Stimulated activated CD8-positive, alpha-beta memory T cell treated with anti-CD3 and anti-CD28 coated beads, Interleukin-2, amount 100 ng/mL, for 48 hours (primary cell): ENCODE measurements at places on chromosomes 6 and 20.

DNA sequence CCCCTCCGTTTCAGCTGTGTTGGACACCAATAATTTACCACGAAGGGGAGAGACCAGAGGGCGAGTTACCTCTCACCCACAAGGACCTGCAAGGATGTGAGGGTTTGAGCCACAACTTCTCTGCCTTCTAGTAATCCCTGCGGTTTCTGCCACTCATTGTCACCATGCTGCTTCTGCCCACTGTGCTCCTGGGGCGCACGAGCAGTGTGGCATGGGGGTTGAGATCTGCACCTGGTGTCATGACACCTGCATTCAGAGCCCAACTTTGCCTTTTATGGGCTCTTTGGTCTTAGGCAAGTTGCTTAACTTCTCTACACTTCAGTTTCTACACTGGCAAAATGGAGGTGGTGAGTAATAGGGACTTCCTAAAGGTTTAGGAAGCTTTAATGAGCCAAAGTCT lies 84.9 kb downstream of the SOBP start:
- DNase-seq: no peak

- DNase-seq: no peak
These were observed 737.1 kb downstream of the DHX35 start for GRCh38 chr20:39699166-39699725.

GRCh38 chr20:9241721-9242427 lies 173.0 kb downstream of the PLCB4 start:
- DNase-seq: no peak

DNA sequence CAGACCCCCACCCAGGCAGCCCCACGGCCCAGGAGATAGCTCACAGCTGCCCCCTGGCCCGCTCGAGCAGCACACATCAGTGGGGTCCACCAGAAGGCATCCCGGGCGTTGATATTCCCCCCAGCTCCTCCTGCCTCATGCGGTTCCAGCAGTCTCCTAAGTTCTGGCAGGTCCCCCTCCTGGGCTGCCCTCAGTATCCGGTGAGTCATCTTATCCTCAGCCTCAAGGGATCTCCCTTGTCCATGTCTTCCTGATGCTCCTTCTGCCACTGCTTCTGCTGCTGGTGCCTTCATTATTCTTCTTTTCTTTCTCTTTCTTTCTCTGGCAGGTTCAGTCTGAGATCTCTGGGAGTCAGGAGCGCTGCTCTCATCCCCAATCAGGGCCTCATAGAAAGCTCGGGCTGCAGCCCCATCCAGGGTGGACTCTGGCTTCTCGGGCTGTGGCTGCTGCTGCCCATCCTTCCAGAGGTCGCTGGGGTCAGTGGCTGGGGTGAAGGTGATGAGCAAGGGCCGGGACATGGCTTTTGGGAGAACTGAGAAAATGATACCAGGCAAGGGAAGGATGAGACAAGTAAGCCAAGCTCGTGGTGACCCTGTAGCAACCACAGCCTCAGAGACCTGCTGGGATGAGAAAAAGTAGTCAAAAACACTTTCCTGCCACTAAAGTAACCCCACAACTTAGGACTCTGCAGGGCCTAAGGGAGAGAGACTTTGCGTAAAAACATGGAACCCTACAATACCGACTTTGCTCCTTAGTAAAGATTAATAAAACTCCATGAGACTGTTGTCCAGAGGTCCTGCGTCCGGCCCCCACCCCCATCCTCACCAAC lies 622 bp downstream of the GPANK1 start:
- DNase-seq: no peak

DNA sequence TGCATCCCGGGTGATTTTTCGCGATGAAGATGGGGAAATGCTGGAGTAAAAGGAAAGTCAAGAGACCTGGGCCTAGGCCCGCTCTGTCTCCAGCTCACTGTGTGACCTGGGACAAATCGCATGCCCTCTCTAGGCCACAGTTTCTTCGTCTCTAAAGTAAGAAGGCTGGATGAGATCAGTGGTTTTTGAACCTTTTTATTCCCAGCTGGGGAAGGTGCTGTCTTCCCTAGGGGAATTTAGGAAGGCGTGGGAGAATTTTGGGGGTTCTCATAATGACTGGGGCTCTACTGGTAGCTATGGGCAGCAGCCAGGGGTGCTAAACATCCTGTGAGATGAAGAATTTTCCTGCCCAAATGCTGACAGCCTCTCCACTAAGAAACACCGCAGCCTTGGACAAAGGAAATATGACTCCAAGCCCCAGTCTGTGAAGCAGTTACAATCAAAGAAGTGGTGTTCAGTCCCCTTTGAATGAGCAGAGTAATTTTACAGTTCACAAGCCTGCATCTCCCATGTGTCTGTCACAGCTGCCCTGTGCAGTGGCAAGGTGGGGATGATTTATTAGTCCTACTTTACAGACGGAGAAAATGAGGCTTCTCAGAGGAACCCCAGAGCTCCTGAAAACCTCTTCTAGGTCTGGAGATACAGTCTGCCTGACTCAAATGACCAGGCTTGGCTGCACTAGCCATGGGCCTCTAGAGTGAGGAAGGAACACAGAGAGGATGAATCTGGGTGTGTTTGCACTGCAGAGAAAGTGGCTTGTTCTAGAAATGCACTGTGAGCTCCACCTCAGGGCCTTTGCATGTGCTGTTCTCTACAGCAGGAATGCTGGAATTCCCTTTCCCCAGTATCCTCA lies 57.2 kb downstream of the RAB44 start:
- no peak for DNase-seq

GRCh38 chr6:98970469-98970868 lies 22.7 kb upstream of the FBXL4 start:
- no peak for DNase-seq

- DNase-seq: no peak
These were observed 228.5 kb downstream of the SLC24A3 start for GRCh38 chr20:19440660-19441527.

DNA sequence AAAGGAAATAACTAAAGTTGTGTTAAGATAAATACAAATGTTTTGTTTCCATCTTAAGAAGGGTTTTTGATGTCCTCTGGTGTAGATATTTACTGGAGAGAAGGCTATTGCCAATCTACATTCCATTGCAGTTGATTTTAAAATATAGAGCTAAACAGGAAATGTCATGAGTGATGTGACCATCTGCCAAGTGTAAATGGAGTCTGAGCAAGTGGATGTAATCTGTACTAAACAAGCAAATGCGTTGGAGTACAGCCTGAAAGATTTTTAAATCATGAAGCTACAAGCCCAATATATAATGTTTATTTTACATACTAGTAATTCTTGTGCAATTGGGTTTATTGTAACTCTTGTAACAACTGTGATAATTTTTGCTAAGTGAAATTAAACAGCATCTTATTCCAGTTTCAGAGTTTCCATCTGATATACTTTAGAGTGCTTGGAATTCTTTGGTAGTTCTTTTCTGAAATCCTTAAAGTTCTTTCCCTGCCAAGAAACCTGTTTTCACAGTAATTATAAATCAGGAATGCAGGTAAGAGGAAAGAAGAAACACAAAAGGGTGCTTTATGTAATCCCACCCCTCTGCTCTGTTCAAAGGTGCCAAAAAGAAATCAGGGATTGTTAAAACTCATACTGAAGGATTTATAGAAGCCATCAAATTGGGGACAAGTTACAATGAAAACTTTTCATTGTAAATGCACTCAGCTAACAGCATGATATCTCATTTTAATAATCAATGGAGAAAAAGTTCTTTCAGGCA lies 47.2 kb upstream of the FLRT3 start:
- DNase-seq: no peak

GRCh38 chr6:10030942-10031537 lies 383.8 kb downstream of the TFAP2A start:
- no peak for DNase-seq

GRCh38 chr6:79764747-79765146 lies 133.6 kb downstream of the SH3BGRL2 start:
- no peak for DNase-seq

DNA sequence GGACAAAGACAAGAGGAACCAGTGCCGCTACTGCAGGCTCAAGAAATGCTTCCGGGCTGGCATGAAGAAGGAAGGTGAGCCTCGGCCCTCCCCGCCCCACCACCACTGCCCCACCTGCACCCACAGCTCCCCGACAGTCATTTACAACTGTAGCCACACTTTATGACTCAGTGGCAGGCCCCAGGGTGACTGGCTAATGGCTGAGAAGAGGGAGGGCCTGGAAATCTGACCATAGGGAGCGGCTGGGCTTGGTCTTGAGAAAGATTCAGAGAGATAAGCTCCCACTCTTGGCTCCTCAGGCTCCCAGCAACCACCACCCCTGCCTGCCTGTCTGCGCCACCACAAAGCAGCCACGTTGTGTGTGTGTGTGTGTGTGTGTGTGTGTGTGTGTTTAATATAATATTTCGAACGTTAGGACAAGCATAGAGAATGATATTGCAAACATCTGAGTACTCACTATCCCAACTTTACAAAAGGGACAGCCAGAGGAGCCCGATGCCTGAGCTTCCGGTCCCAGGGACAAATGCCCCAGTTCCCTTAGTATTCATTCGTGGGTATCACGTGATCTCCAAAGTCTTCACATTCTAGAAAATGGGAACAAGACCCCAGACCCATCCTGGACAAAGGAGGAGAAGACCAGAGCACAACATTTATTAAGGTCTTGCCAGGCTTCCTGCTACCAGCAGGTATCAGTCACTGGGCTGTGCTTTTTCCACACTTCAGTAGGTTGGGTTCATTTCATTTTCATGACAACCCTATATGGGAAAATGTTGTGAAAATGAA lies 52.1 kb downstream of the HNF4A start:
- DNase-seq: no peak

- DNase-seq: no peak
These were observed 172.8 kb upstream of the CITED2 start for GRCh38 chr6:139547122-139547776.

GRCh38 chr6:109747221-109747620 lies 56.1 kb downstream of the FIG4 start:
- DNase-seq: no peak

DNA sequence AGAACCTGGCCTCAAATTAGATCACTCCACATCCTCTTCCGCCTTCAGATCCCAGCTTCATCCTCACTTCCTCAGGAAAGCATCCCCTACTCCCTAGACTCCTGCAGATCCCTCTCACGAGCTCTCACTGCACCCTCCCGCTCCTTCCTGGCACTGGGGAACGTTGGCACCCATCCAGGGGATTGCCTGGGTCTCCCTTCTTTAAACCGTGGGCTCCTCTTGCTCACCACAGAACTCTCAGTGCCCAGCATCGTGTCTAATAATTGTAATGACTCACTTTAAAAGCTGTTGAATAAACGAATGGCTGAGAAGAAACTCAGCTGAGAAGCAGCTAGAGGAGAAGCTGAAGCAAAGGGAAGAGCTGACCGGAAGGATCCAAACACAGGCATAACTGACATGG lies 20.4 kb downstream of the ZC3H12D start:
- no peak for DNase-seq

- no peak for DNase-seq
These were observed 99.8 kb upstream of the PDE10A start for GRCh38 chr6:165762876-165763275.

DNA sequence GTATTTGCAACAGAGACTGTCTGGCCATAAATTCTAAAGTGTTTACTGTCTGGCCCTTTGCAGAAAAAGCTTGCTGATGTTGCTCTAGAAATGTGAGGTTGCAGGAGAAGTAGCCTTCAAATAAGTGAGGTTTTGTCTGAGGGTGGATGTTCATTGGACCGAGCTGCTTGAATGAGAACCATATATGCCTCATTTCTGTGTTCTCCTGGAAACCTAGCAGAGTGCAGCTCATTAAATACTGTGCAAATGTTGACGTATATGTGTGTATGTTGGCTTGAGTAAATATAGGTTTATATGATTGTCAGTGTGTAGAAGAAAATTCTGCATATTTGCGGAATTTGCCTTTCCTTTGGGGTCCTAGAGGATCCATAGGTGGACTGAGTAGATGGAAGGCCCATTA lies 39.0 kb downstream of the CHMP4B start:
- no peak for DNase-seq

DNA sequence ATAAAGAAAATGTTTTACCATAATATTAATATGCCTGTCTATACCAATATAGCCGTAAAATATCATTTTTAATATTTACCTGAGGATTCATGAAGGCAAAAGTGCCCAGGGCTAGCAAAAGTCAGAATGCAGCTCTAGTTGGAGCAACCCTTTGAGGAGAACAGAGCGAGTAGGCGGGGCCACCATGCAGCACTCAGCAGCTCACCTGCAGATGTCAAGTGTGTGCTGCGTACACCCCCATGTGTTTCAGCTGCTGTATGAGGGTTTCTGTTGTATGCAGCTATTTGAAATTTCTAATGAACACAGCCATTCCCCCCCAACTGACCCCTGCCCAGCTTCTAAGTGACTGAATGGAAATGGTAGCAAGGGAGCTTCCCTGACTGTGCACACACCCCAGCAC lies 508.0 kb downstream of the QKI start:
- DNase-seq: no peak

DNA sequence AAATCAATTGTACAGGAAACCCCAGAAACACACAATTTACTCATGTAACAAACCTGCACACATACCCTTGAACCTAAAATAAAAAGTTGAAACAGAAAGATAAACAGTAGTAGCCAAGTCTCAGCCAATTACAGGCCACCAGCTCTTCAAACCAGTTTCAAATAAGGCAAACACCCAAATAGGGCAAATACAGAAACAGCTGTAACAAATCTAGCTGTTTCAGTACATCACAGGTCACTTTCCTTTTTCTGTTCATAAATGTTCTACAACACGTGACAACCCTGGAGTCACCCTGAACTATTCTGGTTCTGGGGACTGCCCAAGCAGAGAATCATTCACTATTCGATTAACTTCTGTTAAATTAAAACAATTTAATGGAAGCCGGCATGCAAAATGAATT lies 329.0 kb downstream of the GJA1 start:
- no peak for DNase-seq

DNA sequence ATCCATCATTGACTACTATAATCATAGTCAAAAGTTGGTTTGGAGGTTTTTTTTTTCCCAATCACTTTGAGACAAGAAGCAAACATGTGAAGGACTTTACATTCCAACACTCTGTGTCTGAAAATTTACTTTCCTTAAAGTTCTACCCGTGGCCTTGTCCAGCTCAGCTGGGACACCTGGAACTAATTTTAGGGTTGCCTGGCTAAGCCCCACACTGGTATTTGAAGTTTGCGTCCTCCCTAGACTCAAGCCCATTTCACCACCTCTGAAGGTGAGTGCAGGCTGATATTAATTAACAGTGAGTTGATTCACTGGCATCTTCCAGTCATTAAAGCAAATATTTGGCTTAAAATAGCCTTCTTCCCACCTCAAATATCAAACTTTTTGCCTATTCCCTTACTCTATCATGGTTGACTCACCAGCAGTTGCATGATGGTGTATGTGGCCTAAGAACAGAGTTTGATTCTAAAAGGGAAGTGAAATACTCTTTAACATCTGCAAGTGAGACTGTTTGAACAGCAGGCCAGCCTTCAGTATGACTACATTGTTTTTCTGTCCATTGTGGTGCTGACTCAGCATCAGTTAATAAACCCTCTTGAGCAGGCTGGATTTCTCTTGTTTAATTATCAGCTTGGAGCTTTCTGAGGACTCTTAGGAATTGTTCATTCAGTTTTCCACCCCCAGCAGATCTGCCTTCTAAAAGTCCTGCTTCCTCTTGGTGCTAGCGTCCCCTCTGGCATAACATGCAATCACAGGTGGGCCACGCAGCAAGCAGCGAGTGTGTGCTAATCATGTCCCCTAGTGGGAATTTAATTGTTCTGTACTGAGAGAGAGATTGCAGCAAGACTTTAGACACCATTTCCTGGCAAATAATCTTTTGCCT lies 1.8 kb upstream of the PRDM1 start:
- DNase-seq: no peak
